NCI-H446 (cell line): ENCODE measurements at places on chromosomes 11 and 22.

GRCh38 chr11:71462726-71463125 lies 9.7 kb downstream of the NADSYN1 start:
- no peak for DNase-seq

DNA sequence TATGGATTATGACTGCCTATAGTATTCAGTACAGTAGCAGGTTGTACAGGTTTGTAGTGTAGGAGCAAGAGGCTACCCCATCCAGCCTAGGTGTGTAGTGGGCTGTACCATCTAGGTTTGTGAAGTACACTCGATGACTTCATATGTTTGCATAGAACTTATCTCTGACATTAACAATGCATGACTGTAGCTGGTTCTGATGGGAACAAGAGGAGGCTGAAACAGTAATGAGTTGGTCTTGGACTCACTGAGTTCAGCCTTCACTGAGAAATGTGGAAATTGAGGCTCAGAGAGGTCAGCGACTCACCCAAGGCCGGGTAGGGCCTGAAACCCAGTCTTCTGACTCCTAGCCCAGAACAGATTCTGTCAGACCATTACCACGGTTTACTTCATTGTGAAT lies 13.0 kb downstream of the MYO7A start:
- DNase-seq, result no peak

- DNase-seq, result no peak
Measured at GRCh38 chr11:2844116-2844842, 41.3 kb downstream of the CDKN1C start.

DNA sequence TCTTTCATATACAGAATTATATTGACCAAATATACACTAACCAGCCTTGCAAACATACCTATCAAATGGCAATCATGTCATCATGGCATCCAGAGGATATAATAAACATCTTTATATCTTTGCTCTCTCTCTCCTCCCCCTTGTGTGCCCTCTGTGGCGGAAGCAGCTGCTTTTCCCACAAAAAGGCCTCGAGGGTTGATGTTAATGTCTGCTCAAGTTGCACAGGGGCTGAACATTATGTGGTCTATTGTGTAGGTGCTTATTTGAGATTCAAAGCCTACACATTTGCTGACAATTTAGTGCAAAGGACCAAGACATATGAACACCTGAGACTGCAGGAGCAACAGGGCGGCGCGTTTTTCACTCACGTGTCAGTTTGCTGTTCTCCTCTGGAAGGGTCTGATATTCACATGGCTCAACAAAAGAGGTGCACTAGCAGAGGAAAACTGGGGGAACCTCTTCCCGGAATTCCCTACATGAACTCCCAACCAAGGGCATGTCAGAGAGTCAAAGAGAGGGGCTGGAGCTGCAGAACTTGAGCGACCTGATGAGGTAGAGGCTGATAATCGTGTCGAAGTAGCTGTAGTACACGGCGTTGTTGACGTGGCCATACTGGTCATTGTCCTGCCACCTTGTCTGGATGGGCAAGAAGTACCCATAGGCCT lies 138.8 kb downstream of the RCN1 start:
- no peak for DNase-seq
